IPS DF 19.7 (cell line): ENCODE measurements at places on chromosomes 5 and 9.

DNA sequence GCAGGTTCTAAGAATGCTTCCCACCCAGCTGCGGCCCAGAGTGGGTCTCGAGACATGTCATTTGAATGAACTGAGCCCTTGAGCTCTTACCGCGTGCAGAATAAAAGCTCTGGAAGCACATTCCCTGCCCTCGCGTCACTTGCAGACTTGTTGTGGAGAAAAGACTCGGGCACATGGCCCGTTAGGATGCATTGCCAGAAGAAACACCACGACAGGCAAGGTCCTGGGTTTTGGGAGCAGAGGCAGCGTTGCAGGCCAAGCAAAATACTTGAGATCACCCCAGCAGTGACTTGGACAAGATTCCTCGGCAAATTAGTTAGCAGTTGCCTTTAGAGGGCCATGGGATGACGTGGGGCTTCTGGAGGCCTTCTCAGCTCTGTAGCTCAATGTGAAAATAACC lies 170.8 kb upstream of the MSX2 start:
- DNase-seq = no peak

- no peak for DNase-seq
These were observed 35.3 kb upstream of the PHYKPL start for GRCh38 chr5:178267876-178268275.

DNA sequence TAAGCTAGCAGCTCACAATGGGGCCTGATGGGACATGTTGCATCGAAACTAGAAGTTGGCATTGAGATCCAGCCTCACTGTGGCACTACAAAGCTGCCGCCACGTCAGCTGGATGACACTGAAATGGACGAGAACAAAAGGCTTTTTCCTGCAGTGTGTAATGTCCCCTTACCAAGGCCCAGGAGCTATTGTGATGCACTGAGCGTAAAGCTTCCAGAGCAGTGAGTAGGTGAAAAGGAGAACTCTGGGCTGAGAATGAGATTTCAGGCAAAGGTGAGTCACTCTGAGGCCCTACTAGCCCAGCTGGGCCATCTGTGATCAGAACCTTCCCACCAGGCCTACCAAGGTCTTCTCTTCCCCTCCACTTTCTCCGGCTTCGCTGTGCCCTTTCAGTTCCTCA lies 528.1 kb upstream of the KLF4 start:
- DNase-seq = no peak

- no peak for DNase-seq
These were observed 475 bp downstream of the WDR5 start for GRCh38 chr9:134136118-134136995.

DNA sequence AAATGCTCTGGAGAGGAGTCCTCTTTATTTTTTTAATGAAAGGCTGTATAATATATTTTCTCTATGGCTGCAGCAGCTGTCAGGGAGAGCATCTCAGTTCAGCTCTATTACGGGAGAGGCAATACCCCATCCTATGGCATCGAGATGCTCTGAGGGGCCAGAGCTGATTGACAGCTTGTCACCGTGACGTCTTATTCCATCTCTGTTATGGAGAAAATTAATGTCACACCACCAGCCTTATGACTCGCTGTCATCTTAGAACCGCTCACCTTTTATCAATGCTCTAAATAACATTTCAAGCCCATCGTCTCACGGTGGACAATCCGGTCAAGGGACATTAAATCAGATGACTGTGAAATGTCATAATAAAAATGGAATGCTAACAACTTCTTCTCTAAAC lies 273.5 kb downstream of the SLF1 start:
- no peak for DNase-seq

- no peak for DNase-seq
These were observed 81.8 kb downstream of the ARRDC3 start for GRCh38 chr5:91301106-91301846.

DNA sequence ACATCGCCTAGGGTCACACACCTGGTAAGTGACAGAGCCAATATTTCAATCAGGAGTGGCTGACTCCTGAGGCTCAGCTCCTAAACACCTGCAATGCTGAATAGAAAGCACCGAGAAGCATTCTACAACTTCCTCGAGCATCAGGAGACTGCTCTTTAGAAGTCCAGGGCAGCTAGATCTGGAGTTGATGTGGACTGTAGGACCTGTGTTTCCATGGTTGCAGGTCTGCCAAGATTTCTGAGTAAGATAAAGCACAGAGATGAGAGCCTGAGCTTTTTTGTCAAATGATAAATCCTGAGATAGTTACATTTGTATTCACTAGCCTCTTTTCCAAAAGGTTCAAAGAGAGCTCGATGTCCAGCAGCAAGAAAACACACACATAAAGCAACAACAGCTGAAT lies 43.8 kb downstream of the YIPF5 start:
- no peak for DNase-seq

GRCh38 chr9:126448136-126448535 lies 121.5 kb downstream of the MVB12B start:
- no peak for DNase-seq
